ENCODE measurements at places on chromosomes 3 and 15.

DNA sequence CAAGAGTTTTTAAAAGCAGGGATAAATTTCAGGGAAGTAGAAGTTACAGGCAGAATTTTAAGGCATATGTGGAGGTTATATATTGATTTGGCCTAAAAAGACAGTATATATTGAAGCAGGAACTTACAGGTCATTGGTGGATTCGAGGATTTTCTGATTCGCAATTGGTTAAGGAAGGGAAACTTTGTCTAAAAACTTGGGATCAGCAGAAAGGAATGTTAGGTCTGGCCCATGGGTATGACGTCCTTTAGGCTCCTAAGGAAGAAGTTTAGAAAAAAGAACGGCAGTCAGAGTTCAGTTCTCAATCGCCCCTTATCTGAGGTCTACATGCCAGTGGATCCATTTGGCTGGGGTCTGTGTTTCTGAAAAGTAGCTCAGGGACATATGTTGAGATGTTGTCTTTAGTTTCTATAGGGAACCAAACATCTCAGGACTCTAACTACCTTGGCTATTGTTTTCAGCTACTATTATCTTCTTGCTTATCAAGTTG is 33.2 kb upstream of the ACP3 start:
- no peak for DNase-seq

DNA sequence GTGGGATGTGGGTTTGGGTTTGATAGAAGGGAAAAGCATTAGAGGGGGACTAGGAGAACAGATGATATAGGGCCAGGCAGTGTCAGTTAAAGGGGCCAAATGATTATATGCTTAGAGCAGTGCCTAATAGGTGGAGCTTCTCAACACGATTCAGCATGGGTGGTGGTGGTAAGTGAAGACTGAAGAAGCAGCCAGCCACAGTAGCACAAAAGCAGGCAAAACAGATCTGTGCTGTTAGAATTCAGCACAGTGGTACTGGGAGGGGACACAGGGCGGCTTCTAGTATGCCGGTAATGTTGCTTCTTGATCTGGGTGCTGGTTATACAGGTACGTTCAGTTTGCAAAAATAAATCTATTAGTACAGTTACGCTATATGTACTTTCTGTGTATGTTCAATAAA is 25.5 kb downstream of the PDE8A start:
- DNase-seq, result no peak

GRCh38 chr15:23866832-23867231 is 179.7 kb upstream of the NDN start:
- peak; percentile 1 for DNase-seq

DNA sequence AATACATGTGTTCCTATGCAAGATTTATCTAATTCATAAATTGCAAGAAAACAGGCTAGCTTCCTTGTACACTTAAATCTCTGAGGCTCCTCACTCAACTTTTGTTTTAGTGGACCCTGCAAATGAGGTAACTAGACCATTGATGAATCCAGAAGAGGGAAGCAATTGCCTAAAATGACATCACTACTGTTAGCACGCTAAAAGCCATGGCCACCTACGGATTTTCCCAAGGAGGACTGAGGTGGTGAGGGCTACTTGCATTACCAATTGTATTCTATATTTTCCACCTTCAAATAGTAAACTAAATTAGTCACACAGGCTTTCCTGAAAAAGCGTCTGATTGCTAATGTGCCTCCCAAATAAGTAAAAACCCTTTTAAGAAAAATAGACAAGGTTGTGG is 140.7 kb downstream of the GADL1 start:
- DNase-seq, result no peak

GRCh38 chr3:148950806-148951205 is 40.5 kb upstream of the GYG1 start:
- DNase-seq, result no peak

DNA sequence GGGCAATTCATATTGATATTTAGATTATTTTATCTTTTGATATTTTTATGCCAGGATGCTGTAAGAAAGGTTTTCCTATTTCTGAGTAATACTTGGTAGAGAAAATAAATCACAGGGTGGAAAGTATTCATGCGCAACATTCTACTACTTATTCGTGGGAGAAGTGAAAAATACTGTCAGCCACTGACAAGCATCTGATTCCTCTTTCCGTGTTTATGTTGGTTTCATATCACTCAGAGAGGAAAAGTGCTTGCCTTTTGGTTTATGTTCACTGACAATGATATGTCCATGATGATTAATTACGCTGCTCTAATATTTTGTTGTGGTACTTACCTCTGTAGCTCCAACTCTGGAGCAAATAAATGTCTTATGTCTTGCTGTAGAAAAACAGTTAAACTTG is 429.4 kb downstream of the EDEM1 start:
- no peak for DNase-seq
